ENCODE measurements at places on chromosomes 11 and 22.

- no peak for DNase-seq
Measured at GRCh38 chr11:17771841-17772401, 37.3 kb downstream of the KCNC1 start.

- no peak for DNase-seq
Measured at GRCh38 chr11:10899121-10899830, 41.4 kb upstream of the ZBED5 start.

- DNase-seq, result no peak
Measured at GRCh38 chr11:43935424-43935979, 6.9 kb upstream of the C11orf96 start.

GRCh38 chr22:23137905-23138561 is 3.8 kb downstream of the RSPH14 start:
- DNase-seq, result peak; percentile 70

- no peak for DNase-seq
Measured at GRCh38 chr11:109037856-109038780, 373.2 kb downstream of the DDX10 start.

DNA sequence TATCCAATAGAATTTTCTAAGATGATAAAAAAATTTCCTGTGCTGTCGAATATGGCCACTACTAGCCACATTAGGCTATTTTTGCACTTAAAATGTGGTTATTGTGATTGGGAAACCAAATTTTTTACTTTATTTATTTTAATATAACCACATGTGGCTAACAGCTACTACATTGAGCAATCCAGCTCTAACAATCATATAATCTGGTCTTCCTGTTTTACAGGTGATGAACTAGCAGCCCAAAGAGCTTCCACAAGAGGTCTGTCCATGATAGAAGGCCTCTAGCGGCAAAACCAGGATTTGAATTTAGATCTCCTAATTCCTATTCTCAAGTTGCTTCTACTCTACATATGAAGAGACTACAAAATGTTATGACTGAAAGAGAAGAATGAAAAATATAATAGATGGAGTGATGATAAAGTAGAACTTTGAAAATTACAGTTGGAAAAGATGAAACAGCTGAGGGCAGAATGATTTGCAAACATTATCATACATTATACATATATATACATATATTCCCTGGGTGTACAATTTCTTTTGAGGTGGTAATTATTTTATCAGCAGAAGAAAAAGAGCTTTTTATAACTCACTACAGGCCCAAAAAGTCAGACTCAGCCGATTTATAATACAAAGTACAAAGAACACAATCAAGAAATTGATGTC is 363.5 kb upstream of the PITPNB start:
- no peak for DNase-seq

GRCh38 chr11:11931461-11932055 is 76.9 kb downstream of the DKK3 start:
- DNase-seq, result no peak

DNA sequence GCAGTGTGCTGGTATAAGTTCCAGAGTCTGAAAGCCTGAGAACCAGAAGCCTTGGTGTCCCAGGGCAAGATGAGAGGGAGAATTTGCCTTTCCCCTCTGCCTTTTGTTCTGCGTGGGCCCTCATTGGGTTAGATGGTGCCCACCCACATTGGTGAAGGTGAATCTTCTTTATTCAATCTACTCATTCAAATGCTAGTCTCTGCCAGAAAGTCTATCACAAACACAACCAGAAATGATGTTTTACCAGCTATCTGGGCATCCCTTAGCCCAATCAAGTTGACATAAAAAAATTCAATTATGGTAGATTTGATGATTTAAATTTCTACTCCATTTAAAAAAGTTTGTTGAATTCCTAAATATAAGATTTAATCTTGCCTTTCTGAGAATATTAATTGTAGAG is 22.2 kb downstream of the CSTPP1 start:
- no peak for DNase-seq

- no peak for DNase-seq
Measured at GRCh38 chr11:107598225-107599139, 7.5 kb downstream of the ELMOD1 start.

DNA sequence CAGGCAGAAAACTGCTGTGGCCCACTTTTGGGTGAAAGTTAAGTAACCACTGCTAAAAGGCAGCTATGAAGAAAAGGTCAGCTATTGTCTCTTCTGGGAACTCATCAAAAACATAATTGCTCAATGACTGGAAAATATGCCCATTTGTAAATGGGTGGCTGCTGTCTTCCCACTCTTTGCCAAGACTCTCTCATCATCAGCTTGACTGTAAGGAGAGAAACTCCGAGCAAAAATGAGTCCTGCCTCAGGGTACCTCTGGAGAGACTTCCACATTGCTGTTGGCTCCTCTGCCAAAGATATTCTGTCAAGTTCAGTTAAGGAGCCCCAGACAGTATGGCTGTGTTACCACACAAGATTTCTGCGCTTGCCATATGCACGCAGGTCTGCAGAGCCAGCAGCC is 138.7 kb downstream of the BBOX1 start:
- no peak for DNase-seq

DNA sequence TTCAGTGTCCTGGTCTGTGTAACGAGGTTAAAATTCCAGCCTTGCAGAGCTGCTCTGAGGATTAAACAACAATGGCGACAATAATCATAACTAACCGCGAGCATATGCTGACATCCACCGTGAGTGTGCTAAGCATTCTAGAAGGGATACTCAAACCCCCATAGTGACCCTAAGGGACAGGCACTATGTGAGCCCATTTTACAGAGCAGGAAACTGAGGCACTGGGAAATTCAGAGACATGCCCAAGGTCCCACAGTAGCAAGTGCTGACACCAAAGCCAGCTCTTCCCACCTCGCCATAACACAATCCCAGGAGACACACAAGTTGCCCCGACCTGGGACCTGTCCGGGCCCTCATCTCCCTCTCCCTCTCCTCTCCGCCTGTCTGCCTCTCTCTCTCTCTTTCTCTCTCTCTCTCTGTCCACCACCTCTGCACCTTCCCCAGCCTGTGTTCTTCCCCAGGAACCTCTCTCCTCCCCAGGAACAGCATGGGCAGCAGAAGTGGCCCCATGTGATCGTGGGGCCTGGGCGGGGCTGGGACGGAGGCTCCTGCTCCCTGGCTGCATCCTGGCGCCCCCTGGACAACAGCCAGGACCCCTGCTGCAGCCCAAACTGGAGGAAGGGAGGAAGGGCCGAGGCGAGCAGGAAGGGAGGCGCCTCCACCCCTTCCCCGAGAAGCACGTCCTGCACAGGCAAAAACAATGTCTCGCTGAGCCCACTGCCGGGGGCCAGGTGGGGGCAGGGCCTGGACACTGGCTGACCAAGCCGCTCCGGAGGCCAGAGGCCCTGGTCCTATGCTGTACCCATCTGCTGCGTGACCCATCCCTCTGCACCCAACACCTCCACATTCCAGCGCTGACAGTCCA is 14.8 kb upstream of the MFNG start:
- no peak for DNase-seq

DNA sequence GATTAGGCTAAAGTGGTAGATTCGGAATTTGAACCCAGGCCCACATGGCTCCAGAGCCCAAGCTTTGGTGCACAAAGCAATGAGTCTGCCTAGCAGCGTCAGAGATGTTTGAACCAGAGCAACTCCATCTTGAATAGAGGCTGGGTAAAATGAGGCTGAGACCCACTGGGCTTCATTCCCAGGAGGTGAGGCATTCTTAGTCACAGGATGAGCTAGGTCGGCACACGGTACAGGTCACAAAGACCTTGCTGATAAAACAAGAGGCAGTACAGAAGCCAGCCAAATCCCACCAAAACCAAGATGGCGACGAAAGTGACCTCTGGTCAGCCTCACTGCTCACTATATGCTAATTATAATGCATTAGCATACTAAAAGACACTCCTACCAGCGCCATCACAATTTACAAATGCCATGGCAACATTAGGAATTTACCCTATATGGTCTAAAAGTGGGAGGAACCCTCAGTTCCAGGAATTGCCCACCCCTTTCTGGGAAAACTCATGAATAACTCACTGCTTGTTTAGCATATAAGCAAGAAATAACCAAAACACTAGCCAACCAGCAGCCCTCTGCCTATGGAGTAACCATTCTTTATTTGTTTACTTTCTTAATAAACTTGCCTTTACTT is 40.3 kb upstream of the DAGLA start:
- no peak for DNase-seq

DNA sequence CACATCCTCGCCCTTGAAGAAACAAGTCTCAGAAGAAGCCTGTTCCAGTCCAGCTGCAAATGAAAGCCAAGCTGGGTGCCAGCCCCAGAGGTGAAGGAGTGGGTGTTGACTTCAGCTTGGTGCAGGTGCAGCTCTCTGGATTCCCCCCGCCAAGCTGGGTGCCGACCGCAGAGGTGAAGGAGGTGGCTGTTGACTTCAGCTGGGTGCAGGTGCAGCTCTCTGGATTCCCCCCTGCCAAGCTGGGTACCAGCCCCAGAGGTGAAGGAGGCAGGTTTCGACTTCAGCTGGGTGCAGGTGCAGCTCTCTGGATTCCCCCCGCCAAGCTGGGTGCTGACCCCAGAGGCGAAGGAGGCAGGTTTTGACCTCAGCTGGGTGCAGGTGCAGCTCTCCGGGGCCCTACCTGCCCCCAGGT is 1234.0 kb downstream of the TBC1D22A start:
- no peak for DNase-seq

GRCh38 chr11:5267033-5267563 is 2.6 kb downstream of the HBE1 start:
- no peak for DNase-seq

DNA sequence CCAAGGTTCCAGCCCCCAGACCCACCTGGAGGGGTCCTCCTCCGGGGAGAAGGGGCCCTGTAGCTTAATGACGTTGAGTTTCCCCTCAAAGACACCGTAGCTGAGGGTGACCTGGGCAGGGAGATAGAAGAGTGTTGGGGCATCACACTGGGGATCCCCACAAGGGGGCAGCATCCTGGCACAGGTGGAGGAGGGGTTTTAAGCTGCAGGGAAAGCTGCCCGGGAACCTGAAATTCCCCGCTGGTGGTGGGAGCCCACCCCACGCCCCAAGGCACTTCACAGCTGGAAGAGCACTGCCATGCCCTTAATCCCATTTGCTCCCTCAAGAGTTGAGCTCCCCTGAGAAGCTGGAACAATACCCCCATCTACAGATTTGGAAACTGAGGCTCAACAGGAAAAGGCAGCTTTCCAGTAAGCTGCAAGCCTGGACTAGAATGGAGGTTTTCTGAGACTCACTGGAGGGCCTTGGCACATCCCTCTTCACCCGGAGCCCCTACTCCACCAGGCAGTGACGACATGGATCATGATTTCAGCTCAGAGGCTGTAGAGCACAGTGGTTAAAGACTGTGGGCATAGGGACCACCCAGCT is 13.7 kb downstream of the MFNG start:
- DNase-seq, result no peak

GRCh38 chr11:21675049-21675616 is 517.8 kb upstream of the ANO5 start:
- no peak for DNase-seq

GRCh38 chr22:45997077-45997776 is 20.3 kb upstream of the WNT7B start:
- no peak for DNase-seq

GRCh38 chr11:57566905-57567514 is 462 bp downstream of the UBE2L6 start:
- no peak for DNase-seq

DNA sequence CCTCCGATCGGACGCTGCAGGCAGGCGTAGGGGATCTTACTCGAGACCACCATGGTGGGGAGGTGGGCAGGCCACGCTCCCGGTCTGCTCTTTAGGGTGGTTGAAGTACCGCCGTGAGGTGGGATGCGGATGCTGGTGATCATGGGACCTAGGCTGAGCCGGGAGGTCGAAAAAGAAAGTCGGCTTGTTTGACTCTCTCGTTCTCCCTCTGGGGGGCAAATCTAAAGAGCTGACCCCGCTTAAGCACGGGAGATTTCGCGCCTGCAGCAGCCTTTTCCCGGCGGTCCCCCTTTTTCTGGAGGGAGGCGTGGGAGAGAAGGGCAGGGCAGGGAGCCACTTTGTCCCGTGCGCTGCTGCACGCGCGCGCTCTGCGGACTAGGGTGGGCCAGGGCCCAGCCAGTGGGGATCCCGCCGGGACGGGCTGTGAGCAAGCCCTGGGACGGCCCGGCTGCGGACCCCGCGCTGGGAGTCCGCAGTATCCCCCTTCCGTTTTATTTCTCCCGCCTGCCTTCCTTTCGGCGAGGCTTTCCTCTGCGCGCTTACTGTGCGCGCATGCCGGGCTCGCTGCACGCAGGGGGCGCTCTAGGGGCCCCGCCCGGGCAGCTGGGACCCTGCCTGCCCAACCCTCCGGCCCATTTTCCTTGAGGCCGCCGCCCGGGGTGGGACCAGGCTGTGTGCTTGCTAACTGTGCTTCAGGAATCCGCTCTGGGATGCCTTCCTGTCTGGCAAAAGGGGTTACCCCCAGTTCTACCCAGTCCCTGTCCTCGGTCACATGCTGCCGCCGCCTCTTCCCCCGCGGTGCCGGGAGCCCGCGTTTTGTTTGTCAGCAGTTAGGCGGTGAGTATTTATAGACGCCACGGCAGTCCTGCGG is 81.0 kb downstream of the PRR5L start:
- DNase-seq, result peak; percentile 49

DNA sequence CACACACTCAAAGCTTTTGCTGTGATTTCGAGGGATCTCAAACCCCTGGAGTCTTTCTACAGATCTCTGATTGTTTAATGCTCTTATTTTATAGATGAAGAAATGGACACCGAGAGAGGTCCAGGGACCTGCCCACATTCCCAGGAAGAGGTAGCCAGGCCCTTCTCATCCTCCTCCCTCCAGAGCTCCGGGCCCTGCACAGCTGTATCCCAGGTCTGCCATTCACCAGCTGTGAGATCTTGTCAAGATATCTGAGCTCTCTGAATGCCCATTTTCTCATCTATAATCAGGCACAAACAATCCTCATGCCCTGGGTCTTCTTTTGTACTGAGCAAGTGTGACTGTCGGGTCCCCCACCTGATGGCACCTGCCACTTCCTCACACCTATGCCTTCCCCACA is 98.2 kb upstream of the ALX4 start:
- DNase-seq, result no peak

- no peak for DNase-seq
Measured at GRCh38 chr11:34252015-34252414, 105.8 kb downstream of the ABTB2 start.

DNA sequence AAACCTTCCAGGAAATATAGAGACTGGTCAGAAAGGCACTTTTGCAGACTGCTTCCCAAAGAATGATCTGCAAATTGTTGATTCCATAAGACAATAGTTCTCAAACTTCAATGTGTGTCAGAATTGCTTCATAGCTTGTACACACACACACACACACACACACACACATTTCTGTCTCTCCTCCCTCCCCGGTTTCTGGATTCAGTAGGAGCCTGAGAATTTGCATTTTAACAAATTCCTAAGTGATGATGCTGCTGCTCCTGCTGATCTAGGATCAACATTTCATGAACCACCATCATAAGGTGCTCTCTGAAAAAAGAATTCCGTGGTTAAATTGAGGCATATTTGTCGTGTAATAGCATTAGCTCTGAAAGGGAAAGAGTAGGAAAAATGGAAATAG is 35.3 kb upstream of the FZD4 start:
- DNase-seq, result no peak

DNA sequence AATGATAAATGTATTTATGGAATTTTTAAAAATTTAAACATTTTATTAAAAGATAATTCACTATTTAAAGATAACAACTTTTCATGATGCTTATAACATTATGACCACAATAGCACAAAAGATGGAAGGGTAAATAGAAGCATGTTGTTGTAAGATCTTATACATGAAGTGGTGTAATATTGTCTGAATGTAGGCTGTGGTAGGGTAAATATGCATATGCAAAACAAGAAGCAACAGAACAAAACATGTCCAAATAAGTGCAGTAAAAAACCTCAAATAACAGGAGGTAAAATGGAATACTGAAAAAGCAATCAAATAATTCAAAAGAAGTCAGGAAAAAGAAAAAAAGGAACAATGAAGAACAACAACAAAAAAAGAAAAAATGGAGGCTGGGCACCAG is 56.0 kb downstream of the ADM start:
- DNase-seq, result no peak

Data from KG1 (cell line).